ENCODE measurements at places on chromosomes 3 and 15. TPM values are rescaled to one million over a fixed set of nuclear protein-coding genes. Genes with fewer than 3 reads are reported as not detected.

Gene FETUB
- not detected for total RNA-seq

DNA sequence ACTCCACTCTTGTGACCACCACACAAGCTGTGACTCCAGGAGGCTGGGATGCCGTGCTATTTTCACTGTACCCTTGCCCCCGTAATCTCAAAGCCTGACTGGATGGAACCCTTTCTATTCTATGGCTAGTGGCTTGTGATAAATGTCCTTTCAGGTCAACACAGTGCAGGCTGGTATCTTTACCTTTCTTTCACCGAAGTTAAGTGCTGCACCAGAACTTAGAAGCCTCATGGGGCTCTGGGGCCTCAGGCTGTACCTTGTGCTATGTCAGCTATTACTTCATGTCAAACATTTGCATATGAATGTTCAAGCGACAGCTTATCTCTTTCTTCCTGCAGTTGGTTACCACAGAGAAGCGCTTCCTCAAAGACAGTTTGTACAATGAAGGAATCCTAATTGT is 66.8 kb downstream of the RPL39L start:
- no peaks in the 10 kb centered on the region for H3K27me3 ChIP-seq
- peaks cover 22% of the 10 kb centered on the region for H3K4me1 ChIP-seq
- H3K27ac ChIP-seq: peak overlapping the region; percentile 38
- H3K4me3 ChIP-seq: no peak overlapping the region
- DNase-seq: no peak

Gene WDR93
- total RNA-seq: not detected

- no peak overlapping the region for H3K27ac ChIP-seq
- H3K27me3 ChIP-seq: peaks cover 7% of the 10 kb centered on the region
- no peak for DNase-seq
- H3K4me3 ChIP-seq: no peak overlapping the region
Measured at GRCh38 chr15:75129788-75130187, 71.9 kb upstream of the C15orf39 start.

Gene PCSK6
- total RNA-seq: 2.7 TPM

DNA sequence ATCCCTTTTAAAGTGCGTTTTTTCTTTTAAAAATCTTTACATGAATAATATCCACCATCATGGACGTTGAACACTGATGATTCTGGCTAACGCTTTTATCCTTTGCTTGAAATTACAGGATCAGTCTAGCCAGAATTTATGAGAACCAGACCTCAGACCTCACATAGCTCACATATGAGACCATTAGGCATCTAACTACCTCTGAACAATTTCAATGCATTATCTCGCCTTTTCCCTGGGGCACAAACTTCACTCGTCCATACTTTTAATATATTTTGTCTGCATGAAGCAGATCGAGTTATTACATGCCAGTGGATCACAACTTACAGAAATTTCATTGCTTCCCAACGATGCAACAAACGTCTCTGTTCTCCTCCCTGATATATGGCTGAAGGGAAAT is 105.6 kb downstream of the MEIS2 start:
- no peaks in the 10 kb centered on the region for H3K36me3 ChIP-seq
- H3K4me1 ChIP-seq: no peaks in the 10 kb centered on the region
- H3K4me3 ChIP-seq: no peak overlapping the region
- H3K27ac ChIP-seq: no peak overlapping the region
- DNase-seq: no peak

DNA sequence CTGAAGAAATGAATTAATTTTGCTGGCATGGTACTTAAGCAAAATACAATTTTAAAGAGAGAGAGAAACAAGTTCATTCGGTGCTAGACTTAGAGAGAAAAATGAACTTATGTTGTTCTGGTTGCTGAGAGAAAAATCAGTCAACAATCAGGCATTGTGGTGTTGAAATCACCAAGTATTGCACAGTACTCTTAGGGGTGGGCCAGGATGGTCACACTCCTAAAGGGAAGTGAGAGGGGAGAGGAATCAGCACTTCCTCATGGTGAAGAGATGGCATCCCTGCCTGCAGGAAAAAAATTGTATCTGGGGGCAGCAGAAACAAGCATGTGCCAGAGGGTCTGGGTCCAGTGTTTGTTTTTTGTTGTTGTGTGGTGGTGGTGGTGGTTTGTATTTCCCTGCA is 7.0 kb upstream of the DMXL2 start:
- H3K4me1 ChIP-seq: peaks cover 4% of the 10 kb centered on the region
- no peak overlapping the region for H3K27ac ChIP-seq
- H3K36me3 ChIP-seq: no peaks in the 10 kb centered on the region
- H3K27me3 ChIP-seq: peaks cover 7% of the 10 kb centered on the region
- DNase-seq: no peak

DNA sequence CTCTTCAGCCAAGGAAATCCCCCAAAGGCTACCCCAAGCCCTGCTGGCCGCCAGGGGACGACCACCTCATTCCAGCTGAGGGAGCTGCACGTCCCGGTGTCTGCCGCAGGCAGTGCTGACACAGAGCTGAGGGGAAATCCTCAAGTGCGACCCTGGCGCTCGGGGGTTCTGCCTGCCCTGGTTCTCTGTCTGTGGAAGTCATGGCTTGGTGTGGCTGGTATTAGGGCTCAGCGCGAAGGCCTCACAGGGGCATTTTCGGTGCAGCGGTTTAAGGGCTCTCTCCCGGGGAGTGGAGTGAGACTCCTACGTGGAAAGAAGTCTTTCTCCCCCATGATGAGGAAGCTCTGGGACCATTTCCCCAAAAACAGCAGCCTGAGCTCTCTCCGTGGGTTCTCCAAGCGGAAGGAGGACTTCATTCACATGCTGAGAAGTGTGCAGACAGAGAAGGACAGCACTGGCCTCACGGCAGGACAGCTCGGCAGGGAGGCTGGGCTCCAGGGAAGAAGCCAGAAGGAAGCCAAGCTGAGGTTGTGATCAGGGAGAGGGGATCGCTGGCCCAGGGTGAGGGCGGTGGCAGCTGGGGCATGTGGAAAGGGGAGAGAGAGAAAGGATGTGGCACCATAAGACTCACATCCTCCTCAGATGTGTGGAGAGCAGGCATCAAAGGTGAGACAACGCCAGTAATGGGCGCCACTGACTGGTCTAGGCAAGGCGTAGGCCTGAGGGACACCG is 48.6 kb downstream of the KLF15 start:
- no peaks in the 10 kb centered on the region for H3K36me3 ChIP-seq
- no peak overlapping the region for H3K27ac ChIP-seq
- DNase-seq: no peak
- no peaks in the 10 kb centered on the region for H3K4me1 ChIP-seq
- H3K4me3 ChIP-seq: no peak overlapping the region
- peaks cover 2% of the 10 kb centered on the region for H3K27me3 ChIP-seq

Gene C3orf85
- not detected for total RNA-seq

- DNase-seq: no peak
- no peaks in the 10 kb centered on the region for H3K36me3 ChIP-seq
- H3K27ac ChIP-seq: no peak overlapping the region
- peaks cover 15% of the 10 kb centered on the region for H3K4me1 ChIP-seq
- H3K27me3 ChIP-seq: no peaks in the 10 kb centered on the region
Measured at GRCh38 chr3:177529071-177529550, 331.8 kb upstream of the TBL1XR1 start.

GRCh38 chr15:70647396-70647795 is 116.0 kb downstream of the UACA start:
- no peak overlapping the region for H3K4me3 ChIP-seq
- no peak for DNase-seq
- no peaks in the 10 kb centered on the region for H3K4me1 ChIP-seq
- H3K27ac ChIP-seq: no peak overlapping the region

- H3K4me3 ChIP-seq: no peak overlapping the region
- H3K4me1 ChIP-seq: no peaks in the 10 kb centered on the region
- DNase-seq: no peak
- no peak overlapping the region for H3K27ac ChIP-seq
- peaks cover 3% of the 10 kb centered on the region for H3K27me3 ChIP-seq
- no peaks in the 10 kb centered on the region for H3K36me3 ChIP-seq
Measured at GRCh38 chr3:134822090-134822489, 27.0 kb downstream of the EPHB1 start.

DNA sequence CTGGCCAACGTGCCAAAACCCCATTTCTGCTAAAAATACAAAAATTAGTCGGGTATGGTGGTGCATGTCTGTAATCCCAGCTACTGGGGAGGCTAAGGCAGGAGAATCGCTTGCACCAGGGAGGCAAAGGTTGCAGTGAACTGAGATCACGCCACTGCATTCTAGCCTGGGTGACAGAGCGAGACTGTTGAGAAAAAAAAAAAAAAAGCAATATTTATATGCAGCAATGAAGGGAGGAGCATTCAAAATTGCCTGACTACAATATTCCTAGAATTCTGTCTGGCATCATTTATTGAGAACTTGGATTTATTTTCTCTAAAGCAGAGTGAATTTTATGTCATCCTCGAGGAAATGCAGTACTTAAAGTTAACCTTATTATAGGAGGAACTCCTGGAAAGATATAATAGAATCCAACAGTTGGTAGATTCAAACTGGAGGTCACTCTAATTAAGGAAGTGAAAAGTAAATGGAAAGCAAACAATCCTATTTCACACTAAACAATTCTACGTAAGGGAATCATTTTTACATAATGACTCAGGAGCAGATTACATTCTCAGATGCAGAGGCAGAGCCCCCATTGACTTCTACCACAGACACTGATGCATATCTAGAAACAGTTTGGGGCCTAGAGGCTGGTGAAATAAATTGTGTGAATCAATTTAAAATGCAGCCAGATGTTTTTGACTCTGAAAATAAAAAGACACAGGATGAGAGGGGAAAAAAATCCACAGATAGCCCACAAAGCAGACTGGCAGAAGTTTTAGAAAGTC is 82.1 kb upstream of the FHIT start:
- no peak overlapping the region for H3K4me3 ChIP-seq
- H3K27ac ChIP-seq: no peak overlapping the region
- H3K4me1 ChIP-seq: no peaks in the 10 kb centered on the region
- H3K27me3 ChIP-seq: no peaks in the 10 kb centered on the region

GRCh38 chr3:160931474-160931873 is 173.7 kb downstream of the B3GALNT1 start:
- no peaks in the 10 kb centered on the region for H3K36me3 ChIP-seq
- no peaks in the 10 kb centered on the region for H3K4me1 ChIP-seq
- H3K27ac ChIP-seq: no peak overlapping the region
- no peak overlapping the region for H3K4me3 ChIP-seq
- DNase-seq: no peak

Gene ADGRG7
- 24.7 TPM for total RNA-seq

Gene EIF4E3
- 30.4 TPM for total RNA-seq

DNA sequence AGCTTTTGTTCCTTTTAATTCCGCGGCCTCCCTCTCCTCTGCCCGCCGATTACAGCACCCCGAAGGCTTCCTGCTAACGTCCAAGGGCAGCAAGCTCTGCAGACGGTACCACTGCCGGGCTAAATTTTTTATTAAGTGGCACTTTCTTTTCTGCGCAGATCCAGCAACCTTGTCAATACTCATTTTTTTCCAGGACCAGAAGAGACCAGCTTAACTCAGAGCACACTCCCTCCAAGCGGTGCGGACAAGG is 542 bp upstream of the MEIS2 start:
- peak overlapping the region; percentile 25 for H3K27ac ChIP-seq
- peaks cover 11% of the 10 kb centered on the region for H3K36me3 ChIP-seq
- peaks cover 42% of the 10 kb centered on the region for H3K4me1 ChIP-seq
- peak; percentile 26 for DNase-seq

Gene TMEM40
- total RNA-seq: not detected

- no peaks in the 10 kb centered on the region for H3K4me1 ChIP-seq
- peaks cover 7% of the 10 kb centered on the region for H3K36me3 ChIP-seq
- no peak overlapping the region for H3K4me3 ChIP-seq
- no peak overlapping the region for H3K27ac ChIP-seq
- no peaks in the 10 kb centered on the region for H3K27me3 ChIP-seq
- DNase-seq: no peak
Measured at GRCh38 chr3:52395503-52395865, 49.4 kb downstream of the SEMA3G start.

GRCh38 chr3:160038862-160039562 is 50.4 kb downstream of the IL12A start:
- peaks cover 31% of the 10 kb centered on the region for H3K27me3 ChIP-seq
- DNase-seq: peak; percentile 38
- H3K4me3 ChIP-seq: no peak overlapping the region

DNA sequence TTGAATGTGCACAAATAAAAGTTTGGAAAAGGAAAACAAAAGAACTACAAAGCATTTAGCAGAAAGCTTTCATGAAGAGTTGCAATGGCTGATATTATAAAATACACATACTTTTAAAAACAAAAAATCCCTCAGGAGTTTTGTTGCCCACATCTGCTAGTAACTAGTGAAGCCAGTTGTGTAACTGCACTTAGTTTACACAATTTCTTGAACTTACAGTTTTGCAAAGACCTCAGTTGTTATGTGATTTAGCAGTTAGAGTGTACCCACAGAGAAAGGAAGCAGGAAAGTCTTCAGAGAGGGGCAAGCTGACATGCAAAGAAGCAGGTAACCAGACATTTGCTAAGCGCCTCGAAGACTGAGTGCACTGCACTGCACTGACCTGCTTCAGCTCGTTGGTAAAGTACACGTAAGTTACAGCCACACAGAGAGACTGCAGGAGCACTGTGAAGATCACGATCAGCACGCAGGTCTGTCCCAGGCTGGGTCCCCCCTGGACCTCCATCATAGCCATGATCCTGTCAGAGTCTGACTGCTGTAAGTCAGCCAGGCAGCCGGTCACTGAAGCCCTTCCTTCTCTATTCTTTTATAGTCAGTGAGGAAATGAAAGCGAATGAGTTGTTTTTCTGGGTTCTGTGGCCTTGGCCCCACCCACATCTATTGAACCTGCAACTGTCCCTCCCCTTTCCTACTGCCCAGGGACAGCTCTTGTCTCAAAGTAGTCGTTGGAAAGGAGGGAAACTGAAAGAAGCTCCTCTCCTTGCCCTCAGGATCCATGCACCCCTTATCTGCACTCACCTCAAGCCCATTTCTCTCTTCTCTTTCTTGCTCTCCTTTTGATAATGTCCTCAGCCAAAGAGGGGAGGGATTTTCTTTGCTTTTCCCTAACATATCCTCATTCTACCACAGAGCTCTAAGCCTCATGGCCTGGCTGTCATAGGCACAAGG is at the start of gene TNFSF10:
TSS of gene TNFSF10 (minus strand) at position 560 of the 948 bp plus-strand sequence. CDS start at position 514, 46 bp downstream.
- no peaks in the 10 kb centered on the region for H3K27me3 ChIP-seq
- H3K4me1 ChIP-seq: peaks cover 49% of the 10 kb centered on the region
- peaks cover 25% of the 10 kb centered on the region for H3K36me3 ChIP-seq
- H3K4me3 ChIP-seq: peak within 1 kb of the TSS; percentile 92
